ENCODE measurements at places on chromosomes 16 and 17. TPM values are rescaled to one million over a fixed set of nuclear protein-coding genes. Genes with fewer than 3 reads are reported as not detected.

HOXB1 gene
- not detected for total RNA-seq

HEATR9 gene
- total RNA-seq = not detected

KRTAP2-2 gene
- not detected for total RNA-seq

SLC38A8 gene
- not detected for total RNA-seq

PNMT gene
- total RNA-seq = 1.2 TPM

SLC47A1 gene
- total RNA-seq = 0.34 TPM

MMP2 gene
- 18.9 TPM for total RNA-seq

RNF112 gene
- total RNA-seq = 0.54 TPM

MMD gene
- 13.8 TPM for total RNA-seq

HCFC1R1 gene
- total RNA-seq = 2.4 TPM

IRX3 gene
- total RNA-seq = 2.0 TPM

LRRC37A2 gene
- total RNA-seq = 2.7 TPM

ABCC11 gene
- not detected for total RNA-seq

CCR7 gene
- not detected for total RNA-seq

RPTOR gene
- total RNA-seq = 11.6 TPM

TMEM94 gene
- total RNA-seq = 22.8 TPM

GCGR gene
- not detected for total RNA-seq

OR1A1 gene
- not detected for total RNA-seq

PPP1R1B gene
- total RNA-seq = not detected

IL17C gene
- total RNA-seq = not detected

FOXN1 gene
- total RNA-seq = not detected

ZG16 gene
- not detected for total RNA-seq

ZP2 gene
- total RNA-seq = 0.11 TPM

TBC1D3H gene
- total RNA-seq = not detected

All from dermis lymphatic vessel endothelial cell (primary cell).